GM13977 (cell line): ENCODE measurements at places on chromosomes 2 and 18.
A peak's percentile ranks its signal among the peaks of the same experiment; 100 is the strongest.

- no peak for DNase-seq
Observed at GRCh38 chr2:191951832-191952231, 104.9 kb upstream of the CAVIN2 start.

GRCh38 chr2:142220901-142221300 is 90.1 kb upstream of the LRP1B start:
- DNase-seq: no peak

- no peak for DNase-seq
Observed at GRCh38 chr2:55236992-55237543, 4.6 kb downstream of the RPS27A start.

DNA sequence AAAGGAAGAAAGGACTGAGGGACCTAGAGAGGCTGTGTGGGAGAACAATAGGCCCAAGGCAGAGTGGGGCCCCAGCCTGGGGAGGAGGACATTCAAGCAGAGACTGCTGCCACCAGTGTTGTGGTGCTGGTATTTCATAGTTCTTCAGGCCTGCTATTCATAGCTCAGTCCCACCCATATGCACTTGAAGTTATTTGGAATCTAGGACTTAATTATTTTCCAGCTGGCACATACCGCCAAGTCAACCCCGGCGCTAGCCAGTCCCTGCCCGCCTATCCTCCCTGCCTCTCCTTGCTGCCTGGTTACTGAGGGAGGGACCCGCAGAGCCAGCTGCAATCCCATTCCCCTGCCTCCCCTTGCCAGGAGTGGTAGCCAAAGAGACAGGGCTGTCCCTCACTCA is 141.2 kb downstream of the CABLES1 start:
- no peak for DNase-seq

- no peak for DNase-seq
Observed at GRCh38 chr2:137942833-137943677, 21.2 kb upstream of the HNMT start.

GRCh38 chr2:232633413-232634205 is at the start of gene EFHD1:
Gene EFHD1 (plus strand): TSS chr2:232633604. CDS start chr2:232633705, 101 bp downstream.
- peak; percentile 76 for DNase-seq

DNA sequence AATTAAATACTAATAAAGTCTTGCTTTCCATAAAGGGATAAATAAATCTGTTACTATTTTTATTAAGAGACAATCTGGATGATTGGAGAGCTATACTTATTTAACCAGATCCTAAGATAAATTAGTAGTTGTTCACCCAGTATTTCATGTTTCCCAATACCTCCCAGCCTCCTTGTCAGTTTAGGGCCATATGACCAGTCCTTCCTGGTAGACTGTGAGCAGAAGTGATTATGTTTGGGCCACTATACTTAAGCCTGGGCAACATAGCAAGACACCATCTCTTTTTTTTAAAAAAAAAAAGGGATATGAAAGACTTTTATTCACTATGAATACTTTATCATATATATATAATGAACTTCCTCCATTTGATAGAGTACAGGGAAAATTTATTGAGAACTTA is 48.8 kb upstream of the PPM1B start:
- DNase-seq: no peak

- no peak for DNase-seq
Observed at GRCh38 chr2:160333324-160334027, 133.4 kb upstream of the ITGB6 start.

- no peak for DNase-seq
Observed at GRCh38 chr2:226403369-226403768, 396.3 kb downstream of the IRS1 start.

- DNase-seq: peak; percentile 40
Observed at GRCh38 chr2:98637401-98638147, 29.2 kb downstream of the UNC50 start.
